ENCODE measurements at places on chromosomes 12 and 14.

DNA sequence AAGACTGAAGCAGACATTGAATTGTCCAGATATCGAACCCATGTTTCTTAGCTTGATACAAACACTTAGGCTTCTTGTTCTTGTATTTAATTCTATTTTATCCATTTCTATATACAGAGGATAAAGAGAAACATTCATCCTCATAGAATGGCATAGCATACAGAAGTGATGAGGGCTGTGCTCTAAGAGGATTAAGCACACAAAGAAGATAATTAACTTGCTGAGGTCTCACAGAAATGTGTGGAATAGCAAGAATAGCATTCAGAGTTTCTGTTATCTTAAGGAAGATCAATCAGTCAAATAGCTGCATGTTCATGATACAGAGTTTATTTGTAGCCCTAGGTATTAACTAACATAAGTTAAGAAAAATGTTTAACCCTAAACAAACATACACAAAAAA, 27.3 kb upstream of the STRAP start:
- ATAC-seq = no peak

- ATAC-seq = no peak
Observed at GRCh38 chr12:121942145-121942718, 23.8 kb downstream of the CFAP251 start.

DNA sequence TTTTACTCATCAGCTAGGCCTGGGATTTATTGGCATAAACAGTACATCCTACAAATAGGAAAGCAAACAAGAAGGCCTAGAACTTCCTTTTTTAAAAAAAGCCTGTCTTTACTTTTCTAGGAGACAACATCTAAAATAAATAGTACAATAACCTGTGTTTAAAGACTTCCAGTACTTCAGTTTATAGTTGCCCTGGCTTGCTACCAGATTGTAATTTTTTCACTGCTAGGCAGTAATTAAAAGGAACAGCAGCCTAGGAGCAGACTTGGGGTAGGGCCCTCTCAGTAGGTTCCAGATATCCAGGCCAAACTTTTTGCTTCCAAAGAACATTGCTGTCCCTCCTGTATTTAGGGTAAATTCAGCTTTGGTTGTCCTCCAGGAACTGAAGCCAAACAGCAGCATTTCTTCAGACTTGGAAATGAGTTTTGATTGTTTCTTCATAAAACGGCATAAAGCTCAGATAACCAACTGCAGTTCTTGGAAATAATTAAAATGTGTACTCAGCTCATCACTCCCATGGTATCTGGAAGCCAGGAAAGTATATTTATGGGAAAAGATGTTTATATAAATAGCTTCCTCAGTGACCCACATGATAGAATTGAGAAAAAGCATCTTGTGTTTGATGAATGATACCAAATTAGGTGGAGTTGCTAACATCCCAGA, 61.7 kb downstream of the PPP1R36 start:
- peak; percentile 87 for ATAC-seq

DNA sequence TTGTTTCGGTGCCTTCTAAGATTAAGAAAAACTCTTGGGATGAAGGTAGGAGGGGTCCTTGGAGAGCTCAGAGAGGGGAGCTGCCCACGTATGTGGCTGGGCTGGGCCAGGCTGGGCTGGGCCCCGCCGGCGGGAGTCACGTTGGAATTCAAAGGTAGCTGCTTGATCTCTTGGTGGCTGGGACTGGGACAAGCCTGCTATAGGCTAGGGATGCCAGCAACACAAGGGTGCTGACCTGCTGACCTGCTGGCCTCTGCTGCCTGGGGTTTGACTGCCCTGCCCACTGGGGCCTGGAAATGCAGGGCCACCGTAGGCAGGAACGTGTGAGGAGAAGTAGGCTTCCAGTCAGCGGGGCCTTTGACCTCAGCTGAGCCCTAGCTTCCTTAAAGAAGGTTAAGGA, 52.8 kb upstream of the GTF2A1 start:
- ATAC-seq = no peak

- no peak for ATAC-seq
Observed at GRCh38 chr12:108950991-108951739, 69.7 kb downstream of the SVOP start.

DNA sequence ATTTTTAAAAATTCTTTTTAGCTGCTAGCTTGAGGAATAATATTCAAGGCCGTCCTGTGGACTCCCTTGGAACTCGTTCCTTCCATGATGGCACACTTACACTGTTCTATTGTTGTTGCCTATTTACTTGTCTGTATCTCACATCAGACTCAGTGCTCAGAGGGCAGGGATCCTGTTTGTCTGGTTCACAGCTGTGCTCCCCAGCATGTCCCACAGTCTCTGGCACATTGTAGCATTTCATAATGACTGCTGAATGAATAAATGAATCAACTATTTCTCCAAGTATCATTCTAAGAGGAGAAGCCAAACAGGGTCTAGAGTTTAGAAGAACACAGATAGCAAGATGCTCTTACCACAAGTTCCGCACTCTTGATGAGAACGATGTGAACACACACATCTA, 48.0 kb downstream of the NTN4 start:
- ATAC-seq = no peak

GRCh38 chr14:97344666-97345065, 547.5 kb downstream of the VRK1 start:
- peak; percentile 87 for ATAC-seq

DNA sequence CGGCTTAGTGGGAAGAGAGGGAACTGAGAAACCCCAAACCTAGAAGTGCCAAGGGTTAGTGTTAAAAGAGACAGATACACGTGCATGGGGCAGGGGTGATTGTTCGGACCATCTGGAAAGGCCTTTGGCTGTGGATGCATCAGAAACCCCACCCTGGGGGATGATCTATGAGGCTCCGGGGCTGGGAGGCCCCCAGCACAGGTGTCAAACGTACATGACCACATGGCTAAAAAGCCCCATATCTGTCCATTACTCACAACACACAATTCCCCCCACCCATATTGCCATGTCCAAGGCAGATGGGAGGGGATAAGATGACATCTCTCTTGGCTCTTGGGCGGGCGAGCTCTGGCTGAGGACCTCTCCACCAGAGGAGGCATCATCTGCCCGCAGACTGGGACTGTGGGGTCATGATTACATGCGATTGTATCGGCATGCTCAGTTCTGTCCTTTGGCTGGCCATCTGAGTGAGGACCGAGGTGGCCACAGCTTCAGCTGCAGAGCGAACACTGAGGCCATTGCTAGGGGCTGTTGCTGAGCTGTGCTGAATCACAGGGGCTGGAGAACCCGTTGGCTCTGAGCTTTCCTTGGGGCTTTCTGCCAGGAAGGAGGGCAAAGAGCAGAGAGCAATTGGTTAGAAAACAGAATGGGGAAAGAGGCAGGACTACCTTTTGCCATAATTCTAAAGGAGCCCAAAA, 9.6 kb upstream of the NPFF start:
- no peak for ATAC-seq

DNA sequence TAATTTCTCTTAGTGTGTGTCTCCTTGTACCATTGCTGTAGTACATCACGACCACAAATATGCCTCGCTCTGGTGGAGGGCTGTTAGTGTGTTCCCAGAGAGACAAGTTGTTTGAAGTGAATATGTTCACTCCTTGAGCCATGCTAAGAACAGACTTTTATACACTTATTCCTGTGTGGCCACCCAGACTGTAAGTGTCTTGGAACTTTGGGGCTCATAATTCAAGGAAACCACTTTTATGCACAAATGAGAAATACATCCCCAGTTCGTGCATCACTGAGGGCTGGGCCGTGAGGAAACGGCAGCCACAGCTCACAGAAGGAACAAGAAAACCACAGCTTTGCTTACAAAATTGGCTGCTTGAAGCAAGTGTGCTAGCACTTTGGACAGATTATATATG, 362.2 kb upstream of the DDHD1 start:
- no peak for ATAC-seq

GRCh38 chr12:109670731-109671130, 42.9 kb upstream of the FAM222A start:
- peak; percentile 74 for ATAC-seq

GRCh38 chr14:61192989-61193388, 88.1 kb downstream of the TMEM30B start:
- ATAC-seq = no peak

DNA sequence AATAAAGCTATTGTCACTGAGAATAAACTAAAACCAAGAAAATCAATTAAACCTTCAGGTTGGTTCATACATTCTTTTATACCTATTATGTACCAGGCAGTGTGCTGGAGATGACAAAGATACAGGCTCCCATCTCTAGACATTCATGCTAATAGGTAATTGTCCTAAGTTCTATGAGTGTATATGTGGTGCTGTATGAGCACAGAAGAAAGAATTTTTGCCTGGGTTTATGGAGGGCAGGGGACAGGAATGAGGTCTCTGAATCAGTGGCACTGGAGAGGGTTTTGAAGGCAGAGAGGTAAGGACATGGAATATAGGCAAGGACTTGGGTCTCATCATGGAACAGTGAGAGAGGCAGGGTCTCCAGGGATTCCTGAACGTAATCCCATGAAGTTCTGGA, 38.7 kb downstream of the MAP1LC3B2 start:
- no peak for ATAC-seq

DNA sequence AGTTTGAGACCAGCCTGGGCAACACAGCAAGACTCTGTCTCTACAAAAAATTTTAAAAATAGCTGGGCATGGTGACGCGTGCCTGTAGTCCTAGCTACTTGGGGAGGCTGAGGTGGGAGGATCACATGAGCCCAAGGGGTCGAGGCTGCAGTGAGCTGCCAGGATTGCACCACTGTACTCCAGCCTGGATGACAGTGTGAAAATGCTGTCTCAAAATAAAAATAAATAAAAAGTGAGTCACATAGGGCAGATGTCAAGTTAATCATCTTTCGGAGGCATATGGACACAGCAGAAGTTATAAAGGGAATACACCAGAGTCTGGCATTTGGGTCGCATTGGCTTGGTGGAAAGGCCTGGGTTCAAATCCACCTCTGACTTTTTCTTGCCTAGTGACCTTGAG, 92.7 kb downstream of the PHETA1 start:
- ATAC-seq = no peak

- no peak for ATAC-seq
Observed at GRCh38 chr12:65646127-65646643, 178.1 kb upstream of the HMGA2 start.

DNA sequence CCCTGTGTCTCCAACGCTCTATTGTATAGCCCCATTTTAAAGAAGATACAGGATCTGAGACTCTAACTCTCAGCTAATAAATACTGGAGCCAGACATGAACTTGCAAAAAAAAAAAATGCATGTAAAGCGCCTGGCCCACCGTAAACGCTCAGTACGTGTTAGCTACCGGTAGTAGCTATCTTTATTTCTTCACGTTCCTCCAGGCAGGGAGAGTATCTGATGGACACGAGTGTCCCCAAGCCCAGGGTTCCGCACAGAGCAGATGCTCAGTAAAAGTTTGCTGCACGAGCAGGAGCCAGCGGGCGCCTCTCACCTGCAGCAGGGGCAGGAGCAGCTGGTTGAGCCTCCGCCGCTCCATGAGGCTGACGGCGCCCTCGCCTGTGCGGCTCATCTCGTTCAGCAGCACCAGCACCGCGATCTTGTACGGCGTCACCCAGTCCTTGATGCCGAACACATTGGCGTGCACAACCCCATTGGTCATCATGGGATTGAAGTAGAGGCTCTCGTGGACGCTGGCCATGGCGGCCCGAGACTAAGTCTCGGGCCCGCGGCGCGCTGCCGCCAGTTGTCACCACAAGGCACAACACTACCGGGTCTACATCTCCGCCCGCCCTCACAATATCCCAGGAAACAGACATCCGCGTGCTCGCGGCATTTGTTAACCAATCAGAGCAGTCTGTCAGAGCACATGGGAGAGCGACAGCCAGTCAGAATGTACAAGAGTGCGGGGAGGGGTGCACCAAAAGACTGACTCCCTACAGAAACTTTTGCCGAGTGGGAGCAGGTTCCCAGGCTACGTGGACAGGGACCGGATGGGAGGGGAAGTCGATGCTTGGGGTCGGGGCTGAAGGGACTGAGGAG, at the start of gene ANAPC5:
TSS of gene ANAPC5 (minus strand) at position 592 of the 862 bp plus-strand sequence. CDS start at position 521, 71 bp downstream.
- ATAC-seq = peak; percentile 98

- ATAC-seq = peak; percentile 21
Observed at GRCh38 chr14:103521438-103521950, 1.1 kb downstream of the CKB start.

DNA sequence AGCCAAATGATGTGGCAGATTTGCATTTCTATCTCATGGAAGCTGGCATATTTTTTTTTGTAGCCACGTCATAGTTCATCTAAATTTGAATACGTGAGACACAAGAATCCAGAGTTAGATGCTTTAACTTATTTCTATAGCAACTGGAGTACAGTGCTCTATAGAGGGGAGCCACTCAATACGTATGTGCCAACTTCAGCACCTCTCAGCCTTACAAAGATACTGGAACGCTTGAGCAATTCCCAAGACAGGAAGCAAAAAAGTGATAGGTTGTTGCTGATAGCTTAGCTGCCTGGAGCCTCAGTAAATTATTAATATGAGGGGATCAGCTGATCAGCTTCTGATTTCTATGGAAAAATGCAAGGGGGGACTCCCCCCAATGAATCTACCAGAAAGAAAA, 24.1 kb upstream of the PELI2 start:
- ATAC-seq = peak; percentile 64

DNA sequence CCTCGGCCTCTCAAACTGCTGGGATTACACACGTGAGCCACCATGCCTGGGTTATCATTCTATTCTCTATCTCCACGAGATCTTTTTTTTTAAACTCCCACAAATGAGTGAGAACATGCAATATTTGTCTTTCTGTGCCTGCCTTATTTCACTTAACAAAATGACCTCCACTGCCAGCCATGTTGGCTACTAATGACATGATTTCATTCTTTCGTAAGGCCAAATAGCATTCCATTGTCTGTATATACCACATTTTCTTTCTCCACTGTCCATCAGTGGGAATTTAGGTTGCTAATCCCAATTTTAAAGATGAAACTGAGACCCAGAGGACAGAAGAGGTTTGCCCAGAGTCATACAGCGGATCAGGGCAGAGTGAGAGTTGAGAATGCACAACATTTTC, 10.9 kb upstream of the TRPV4 start:
- no peak for ATAC-seq
